ENCODE measurements at places on chromosomes 6 and 20.

DNA sequence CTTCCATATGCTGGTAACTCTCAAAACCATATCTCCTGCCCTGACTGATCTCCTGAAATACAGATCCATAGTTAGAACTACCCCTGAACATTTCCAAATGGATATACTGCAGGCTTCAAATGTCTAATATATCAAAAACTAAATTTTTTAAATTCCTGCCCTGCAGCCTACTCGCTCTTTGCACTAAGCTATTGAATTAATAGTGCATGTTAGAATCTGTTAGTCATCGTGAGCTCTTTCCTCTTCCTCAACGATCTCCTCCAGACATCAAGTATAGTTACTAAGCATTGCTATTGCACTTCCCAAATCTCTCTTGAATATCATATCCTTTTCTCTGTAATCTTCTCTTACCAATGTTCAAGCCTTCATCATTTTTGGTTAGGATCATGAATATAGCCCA, 26.0 kb upstream of the RSPO3 start:
- DNase-seq = no peak

GRCh38 chr6:134814076-134814695, 135.7 kb downstream of the ALDH8A1 start:
- no peak for DNase-seq

DNA sequence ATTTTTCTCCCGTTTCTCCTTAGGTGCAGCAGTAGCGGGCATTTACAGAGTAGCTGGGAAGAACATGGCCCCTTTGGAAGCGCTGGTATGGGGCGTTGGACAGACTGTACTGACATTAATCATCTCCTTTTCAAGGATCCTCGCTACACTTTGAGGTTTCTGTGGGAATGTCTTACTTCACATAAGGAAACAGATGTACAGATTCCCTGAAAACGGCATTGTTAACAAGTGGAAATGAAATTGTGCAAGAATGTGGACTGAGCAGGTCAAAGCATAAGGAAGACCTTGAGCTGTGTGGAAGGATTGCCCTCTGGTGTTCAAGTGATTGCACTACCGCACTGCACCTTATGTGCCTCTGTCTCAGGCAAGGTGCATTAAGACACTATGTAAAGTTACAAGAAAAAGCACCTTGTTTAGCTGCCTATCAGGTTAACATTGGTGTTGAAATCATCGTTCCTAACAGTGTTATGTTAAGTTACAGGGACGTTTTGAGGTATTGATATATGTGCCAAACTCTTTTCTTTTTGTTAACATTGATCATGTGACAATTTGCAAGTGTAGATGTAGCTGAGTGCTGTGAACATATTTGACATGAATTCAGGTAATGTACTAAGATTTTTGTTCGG, 38.0 kb downstream of the TMEM170B start:
- peak; percentile 84 for DNase-seq

GRCh38 chr6:148195511-148195910, 147.1 kb upstream of the SASH1 start:
- no peak for DNase-seq

- DNase-seq = peak; percentile 44
Observed at GRCh38 chr20:45347936-45348778, at the start of gene SDC4. Gene SDC4 (minus strand): TSS chr20:45348424. CDS start chr20:45348384, 40 bp downstream.

GRCh38 chr20:50415516-50416268, 94.5 kb upstream of the PTPN1 start:
- DNase-seq = peak; percentile 75

DNA sequence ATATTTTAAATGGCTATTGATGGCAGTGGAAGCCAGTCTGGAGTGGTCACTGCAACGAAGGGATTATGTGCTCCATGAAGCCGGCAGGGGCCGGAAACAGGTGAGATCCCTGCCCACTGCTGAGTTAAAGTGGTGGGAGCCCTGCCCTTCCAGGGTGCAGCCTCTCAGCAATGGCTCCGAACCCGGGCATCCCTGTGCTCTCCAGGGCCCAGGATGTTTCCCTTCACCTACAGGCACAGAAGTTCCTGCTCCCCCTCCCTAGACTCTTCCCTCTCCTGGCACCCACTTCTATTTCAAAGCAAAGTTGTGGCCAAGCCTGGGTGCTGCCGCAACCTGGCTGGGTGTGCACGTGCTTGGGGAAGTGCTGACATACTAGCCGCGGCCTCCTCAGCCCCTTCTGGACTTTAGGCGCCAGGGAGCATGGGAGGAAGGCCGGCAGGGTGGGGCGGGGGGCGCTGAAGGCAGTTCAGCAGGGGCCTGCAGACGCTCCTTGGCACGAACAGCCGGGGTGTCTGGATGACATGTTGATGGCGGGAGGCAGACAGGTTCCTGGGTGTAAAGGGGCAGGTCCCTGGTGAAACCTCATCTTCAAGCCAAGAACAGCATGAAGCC, 452.3 kb downstream of the HTR1B start:
- DNase-seq = no peak

DNA sequence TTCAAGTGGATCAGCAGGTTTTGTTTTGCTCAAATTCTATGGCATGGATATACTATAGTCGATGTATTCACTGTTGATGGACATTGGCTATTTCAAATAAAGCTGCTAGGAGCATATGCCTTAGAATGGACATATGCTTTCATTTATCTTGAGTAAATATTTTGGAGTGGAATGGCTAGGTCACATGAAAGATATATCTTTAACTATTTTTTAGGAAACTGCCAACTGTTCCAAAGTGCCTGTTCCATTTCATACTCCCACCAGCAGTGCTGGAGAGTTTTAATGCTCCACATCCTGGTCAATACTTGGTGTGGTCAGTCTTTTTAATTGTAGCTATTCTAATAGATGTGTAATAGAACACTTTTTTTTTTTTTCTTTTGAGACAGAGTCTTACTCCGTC, 81.1 kb upstream of the PIM1 start:
- no peak for DNase-seq

DNA sequence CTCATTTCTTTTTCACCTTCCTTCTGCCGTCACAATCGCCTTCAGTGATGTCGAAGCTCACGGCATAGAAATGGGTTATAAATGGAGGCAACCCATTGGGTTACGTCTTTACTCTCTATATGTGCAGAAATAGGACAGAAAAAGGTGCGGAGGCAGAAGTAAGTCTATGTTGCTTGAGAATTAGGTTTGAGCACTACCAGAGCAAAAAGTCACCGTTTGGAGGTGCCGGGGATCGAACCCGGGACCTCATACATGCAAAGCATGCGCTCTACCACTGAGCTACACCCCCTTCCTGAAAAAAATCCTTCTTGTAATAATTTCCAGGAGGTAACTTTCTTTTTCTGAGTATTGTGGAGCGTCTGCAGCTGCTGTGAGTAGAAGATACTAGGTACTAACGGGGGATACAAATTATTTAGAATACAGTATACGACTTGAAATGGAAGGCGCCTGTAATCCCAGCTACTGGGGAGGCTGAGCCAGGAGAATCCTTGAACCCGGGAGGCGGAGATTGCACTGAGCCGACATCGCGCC, 134.2 kb downstream of the TRIM27 start:
- peak; percentile 49 for DNase-seq

GRCh38 chr20:1566701-1567100, 9.2 kb upstream of the SIRPD start:
- peak; percentile 6 for DNase-seq

DNA sequence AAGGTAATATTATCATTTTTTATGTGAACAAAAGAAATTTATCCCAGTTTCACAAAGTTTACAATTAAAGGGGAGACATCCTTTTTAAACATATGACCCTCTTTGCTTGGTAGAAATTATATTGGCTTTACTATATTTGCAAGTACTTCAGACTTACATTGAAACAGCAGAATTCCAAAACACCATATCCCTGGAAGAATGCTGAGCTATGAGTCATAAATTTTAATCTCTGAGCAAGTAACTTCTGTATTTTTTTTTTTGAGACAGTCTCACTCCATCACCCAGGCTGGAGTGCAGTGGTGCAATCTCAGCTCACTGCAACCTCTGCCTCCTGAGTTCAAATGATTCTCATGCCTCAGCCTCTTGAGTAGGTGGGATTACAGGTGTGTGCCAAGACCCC, 240.4 kb downstream of the TBC1D32 start:
- DNase-seq = no peak

DNA sequence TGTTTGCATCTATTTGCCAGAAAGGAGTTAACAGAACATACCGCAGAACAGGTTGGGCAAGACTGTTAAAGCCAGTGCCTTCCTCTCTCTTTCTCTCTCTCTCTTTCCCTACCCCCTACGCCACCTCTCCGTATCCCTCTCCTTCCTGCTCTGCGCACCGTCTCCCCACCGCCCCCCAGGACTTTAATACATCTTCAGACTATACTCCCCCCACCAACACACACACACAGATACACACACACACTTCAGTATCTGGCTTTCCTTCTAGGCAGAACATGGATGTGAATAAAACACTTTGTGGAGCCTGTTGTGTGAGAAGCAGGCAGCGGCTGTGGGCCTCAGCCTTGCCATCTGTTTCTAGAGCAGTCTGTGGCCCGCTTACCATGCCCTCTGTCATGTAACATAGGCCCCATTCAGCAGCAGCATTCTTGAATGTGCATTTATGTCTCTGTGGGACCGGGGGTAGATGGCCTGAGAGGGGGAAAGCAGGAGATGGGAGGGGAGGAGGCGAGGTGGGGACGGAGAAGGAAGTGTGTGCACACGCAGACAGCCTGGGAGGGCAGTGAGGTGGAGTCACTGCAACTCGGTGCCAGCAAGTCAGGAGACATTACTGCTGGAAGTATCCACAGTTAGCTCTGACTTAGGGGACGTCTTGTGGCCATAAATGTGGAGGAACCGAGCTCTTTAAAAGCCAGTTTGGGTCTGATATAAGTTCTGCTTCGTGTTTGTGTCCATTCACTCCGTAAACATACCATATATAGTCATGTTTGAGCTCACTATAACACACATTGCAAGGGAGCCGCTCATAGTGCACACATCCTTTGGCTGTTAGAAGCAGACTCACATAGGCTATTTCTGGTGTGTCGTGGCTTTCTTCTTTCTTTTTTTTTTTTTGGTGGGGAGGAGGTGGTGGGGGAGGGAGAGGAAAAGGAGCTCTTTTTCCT, 38.4 kb downstream of the RREB1 start:
- DNase-seq = peak; percentile 64
